NCI-H2081 (cell line): ENCODE measurements at places on chromosomes 13 and 19.

- no peak for DNase-seq
Observed at GRCh38 chr19:7106711-7107657, 37.5 kb downstream of the ZNF557 start.

DNA sequence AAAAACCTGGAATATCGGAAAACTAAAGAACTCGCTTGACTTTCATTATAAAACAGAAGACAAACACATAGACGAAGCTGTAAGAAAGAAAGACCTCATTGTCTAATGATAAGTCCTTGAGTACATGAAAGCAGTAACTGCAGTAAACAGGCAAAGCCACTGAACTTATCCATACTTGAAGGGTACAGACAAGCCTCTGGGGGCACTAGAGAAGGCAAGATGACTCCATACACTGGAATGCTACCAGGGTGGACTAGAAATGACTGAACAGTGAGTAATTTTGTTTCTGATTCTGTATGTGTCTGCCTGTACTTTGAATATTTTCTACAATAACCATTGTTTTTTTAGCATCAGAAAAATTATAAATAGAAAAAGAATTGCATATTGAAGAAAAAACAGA lies 507.9 kb downstream of the UQCRFS1 start:
- no peak for DNase-seq

- peak; percentile 80 for DNase-seq
Observed at GRCh38 chr19:35935911-35936737, at the start of gene LRFN3. TSS of gene LRFN3 (plus strand) at chr19:35936374. CDS start at chr19:35939426, 3,052 bp downstream.

- DNase-seq = no peak
Observed at GRCh38 chr13:33512880-33513554, 227.5 kb upstream of the STARD13 start.

DNA sequence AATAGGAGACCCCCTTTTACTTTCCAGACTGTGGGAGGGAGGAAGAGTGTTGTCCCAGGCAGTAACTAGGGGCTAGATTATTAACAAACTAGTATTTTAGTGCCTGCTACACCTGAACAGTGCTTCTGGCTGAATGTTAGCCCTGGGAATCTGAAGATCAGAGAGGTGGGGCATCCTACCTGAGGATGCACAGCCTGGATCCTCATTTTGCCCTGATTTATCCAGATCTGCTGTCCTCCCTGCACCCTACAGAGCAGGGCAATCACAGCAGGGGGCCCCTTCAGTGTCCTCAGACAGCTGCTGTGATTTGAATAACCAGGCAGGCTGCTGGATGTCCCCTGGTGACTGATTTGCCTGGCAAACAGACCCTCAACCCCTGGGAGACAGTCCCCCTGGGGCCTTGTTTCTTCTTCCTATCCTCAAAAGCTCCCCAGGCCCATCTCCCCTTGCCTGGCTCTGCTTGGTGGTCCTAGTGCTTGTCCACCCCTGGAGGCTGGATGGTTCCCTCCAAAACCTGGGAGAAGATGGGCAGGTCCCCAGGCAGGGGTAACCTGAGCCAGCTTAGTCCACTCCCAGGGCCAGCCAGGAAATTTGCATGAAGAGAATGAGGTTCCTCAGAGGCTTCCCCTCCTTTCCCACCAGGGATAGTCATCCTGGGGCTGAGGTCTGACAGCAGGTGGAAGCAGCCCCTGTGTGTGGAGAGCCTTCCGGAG lies at the start of gene OVOL3:
Gene OVOL3, plus strand, starts transcription at position 657 of the 713 bp plus-strand sequence. CDS start 60 bp downstream, outside the sequence.
- DNase-seq = no peak

DNA sequence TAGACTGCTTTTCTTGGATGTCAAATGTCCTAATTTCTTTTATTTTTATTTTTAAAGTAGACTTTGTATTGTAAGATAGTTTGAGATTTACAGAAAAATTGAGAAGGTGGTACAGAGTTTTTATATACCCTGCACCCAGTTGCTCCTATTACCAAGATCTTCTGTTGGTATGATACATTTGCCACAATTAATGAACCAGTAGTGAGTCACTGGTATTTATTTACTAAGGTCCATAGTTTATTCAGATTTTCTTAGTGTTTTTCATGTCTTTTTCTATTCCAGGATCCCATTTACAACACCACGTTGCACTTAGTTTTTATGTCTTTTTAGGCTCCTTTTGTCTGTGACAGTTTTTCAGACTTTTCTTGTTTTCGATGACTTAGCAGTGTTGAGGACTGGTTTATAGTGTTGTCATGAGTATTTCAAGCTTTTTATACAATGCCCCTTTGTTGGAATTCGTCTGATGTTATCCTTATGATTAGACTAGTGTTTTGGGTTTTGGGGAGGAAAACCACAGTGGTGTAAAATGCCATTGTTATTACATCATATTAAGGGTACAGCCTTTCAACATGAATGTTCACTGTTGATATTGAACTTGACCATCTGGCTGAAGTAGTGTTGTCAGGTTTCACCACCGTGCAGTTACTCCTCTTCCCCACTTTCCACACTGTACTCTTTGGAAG lies 35.9 kb downstream of the COG3 start:
- DNase-seq = no peak

- peak; percentile 69 for DNase-seq
Observed at GRCh38 chr13:113209336-113209758, at the start of gene CUL4A. TSS of gene CUL4A (plus strand) at chr13:113209613. CDS start at chr13:113209628, 15 bp downstream.

- DNase-seq = no peak
Observed at GRCh38 chr13:64551755-64552154, 2678.4 kb downstream of the PCDH9 start.

DNA sequence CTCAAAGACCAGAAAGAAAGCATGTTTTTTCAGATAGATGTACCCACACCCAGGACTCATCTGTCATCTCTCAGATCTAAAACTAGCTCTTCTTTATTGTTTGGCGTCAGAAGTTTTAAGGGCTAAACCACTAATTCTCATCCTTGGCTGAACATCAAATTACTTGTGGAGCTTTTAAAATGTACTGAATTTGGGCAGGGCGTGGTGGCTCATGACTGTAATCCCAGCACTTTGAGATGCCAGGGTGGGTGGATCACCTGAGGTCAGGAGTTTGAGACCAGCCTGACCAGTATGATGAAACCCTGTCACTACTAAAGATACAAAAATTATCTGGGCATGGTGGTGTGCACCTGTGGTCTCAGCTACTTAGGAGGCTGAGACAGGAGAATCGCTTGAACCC lies 47.4 kb downstream of the RCBTB2 start:
- no peak for DNase-seq

DNA sequence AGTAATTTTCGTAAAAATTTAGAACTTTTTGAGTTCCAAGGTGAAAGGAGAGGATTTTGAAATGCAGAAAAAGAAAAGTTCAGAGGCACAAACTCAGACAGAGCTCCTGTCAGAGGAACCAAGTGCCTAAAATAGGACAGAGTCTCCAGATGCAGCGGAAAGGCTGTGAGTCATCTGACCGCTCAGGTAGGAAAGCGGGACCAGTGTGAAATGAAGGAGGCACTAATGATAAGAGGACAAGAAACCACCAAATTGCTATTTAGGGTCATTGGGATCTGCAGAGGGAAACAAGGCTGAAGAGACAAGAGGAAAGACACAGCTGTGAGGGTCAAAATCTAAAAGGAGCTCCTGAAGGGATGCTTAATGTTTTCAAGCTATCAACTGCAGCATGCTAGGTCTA lies 34.9 kb downstream of the IRS2 start:
- DNase-seq = no peak

DNA sequence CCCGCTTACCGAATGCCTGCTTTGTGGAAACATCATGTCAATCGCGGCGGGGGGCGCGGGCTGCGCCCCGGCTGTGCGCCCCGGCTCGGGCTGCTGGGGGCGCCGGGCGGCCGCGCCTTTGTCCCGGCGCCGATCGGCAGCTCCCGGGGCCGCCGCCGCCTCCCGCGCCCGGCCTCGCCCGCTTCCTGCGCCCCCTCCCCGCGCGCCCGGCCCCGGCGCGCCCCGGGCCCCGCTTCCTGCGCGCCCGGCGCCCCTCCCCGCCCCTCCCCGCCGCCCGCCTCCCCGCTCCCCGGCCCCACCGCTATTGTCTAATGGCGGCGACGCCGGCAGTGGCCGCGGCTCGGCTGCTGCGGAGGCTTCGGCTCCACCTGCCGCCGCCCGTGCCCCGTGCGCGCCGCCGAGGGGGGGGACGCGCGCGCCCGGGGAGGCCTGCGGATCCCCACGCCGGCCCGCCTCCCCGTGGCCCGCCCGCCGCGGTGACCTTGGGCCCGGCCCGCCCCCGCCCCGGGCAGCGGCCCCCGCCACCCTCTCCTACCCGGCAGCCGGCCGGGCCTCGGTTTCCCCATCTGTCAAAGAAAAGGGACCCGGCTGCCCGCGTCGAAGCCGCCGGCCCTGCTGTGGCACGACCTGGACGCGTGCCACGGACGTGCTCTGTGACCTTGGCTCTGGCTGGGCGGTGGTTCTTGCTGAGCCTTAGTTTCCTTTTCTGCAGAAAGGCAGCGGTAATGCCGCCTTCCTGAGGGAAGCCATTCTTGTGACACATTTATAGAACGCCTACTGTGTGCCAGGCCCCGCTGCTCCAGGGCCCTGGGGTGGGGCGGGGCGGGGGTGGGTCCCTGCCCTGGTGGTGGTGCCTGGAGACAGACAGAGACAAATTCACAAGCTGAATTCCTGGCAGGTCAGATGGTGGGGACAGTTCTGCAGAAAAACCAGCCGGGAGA lies at the start of gene TLE5:
Gene TLE5, minus strand, starts transcription at position 331 of the 941 bp plus-strand sequence. Its CDS starts 295 bp downstream, at position 36.
- DNase-seq = peak; percentile 68

GRCh38 chr19:884420-885211 lies 8.4 kb downstream of the MED16 start:
- no peak for DNase-seq

DNA sequence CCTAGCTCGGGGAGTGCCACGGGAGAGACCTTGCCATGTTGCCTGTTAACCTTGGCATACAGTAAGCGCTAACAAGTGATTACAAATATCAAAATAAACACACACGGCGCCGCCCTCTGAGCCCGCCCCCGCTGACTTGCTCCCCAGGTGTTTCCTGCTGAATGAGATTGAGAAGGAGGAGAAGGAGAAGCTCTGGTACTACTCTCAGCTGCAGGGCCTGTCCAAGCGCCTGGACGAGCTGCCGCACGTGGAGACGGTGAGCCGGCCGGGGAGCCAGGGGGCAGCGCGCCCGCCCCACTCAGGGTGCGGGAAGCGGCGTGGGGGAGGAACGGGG lies 5.0 kb downstream of the APC2 start:
- peak; percentile 43 for DNase-seq

DNA sequence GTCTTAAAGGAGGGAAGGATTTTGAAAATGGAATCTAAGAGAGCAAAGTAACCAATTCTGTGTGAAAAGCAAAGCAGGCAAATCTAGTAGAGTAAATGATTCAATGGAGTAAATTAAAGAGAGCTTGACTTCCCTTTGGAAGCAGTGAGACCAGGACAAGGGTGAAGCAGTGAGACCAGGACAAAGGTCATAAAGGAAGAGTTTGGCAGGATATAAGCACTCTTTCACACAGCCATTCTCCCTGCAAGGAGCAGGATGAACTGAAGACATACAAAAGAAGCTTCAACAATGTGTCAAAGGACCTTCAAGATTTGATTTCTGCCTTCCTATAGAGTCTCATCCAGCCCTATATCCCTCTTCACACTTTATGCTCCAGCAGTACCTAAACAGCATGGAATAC lies 123.8 kb downstream of the ENOX1 start:
- no peak for DNase-seq

GRCh38 chr19:13154241-13154778 lies 4.1 kb downstream of the IER2 start:
- peak; percentile 63 for DNase-seq

DNA sequence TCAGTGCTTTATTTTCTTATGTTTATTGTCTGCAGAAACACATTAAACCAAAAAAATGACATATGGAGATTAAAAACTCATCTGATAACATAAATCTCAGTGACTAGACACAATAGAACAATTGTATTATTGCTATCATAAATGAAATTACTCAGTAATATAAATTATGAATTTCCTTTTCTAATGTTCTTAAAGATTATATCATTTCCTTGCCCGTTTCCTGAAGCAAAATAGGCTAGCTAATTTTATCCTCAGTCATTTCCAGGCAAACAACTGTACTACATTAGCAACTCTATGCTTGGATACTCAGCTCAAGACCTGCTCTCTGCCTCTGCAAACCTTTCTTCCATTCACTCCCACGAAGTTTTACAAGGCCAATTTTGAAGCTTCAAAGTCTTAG lies 61.2 kb downstream of the RFC3 start:
- DNase-seq = no peak

DNA sequence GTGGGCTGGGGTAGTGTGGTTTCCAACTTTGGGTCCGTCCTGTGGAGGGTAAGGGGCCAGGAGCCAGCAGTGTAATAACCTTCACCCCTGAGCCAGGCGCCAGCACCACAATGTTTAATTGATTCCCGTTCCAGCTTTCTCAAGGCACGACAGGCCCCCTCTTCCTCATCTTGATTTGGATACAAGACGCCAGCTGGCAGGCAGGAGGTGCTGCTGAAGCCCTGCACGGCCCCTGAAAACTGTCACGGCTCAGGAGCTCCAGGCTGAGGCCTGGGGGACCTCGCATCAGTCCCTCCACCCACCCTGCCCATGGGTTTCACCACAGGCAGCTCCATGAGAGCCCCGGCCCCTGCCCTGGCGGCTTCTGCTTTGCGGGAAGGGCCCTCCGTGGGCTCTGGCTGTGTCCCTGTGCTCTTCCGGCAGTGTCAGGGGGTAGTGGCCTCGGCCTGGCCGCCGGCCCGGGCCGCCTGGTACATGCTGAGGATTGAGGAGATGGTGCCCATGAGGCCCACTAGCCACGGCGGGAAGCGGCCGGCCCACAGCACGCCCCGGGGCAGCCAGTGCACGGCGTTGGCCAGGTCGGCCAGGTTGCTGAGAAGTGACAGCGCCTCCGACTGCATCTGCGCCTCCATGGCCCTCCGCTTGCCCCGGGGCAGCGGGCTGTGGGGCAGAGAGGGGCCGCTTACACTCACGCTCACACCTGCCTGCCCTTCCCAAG lies 11.9 kb downstream of the PEX11G start:
- no peak for DNase-seq

- no peak for DNase-seq
Observed at GRCh38 chr19:7902796-7903243, 857 bp upstream of the MAP2K7 start.

GRCh38 chr13:41179593-41180250 lies 14.6 kb downstream of the KBTBD7 start:
- no peak for DNase-seq

DNA sequence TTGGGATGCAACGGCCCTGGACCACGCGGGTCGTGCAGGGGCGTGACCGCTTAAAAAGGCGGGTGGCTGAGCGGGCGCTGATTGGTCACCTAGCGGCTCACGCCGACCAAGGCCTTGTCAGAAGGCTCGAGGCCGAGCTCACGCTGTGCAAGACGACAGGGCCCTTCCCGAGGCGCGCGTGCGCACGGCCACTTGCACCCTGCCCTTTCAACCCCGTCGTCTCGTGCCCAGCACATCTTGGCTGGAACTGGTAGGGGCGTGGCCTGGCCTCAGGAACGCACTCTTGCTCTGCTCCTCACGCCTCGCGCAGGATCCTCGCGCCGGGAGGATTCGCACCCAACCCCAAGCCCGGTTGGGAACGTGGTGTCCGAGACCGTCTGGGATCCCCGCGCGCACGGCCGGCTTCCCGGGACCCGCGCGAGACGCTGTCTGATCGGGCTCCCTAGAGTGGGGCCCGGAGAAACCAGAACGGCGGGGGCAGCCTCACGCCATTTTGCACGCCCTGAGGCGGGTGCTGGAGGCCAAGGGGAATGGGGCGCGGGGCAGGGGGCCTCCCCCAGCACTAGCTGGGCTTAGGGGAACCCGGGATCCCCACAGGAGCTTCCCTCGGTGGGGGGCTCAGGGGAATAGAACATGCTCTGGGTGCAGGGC lies at the start of gene MEIOSIN:
Gene MEIOSIN, plus strand, starts transcription at position 280 of the 651 bp plus-strand sequence. CDS start 1,938 bp downstream, outside the sequence.
- DNase-seq = no peak
